AG10803 (cell line): ENCODE measurements at places on chromosomes 12 and 14.

DNA sequence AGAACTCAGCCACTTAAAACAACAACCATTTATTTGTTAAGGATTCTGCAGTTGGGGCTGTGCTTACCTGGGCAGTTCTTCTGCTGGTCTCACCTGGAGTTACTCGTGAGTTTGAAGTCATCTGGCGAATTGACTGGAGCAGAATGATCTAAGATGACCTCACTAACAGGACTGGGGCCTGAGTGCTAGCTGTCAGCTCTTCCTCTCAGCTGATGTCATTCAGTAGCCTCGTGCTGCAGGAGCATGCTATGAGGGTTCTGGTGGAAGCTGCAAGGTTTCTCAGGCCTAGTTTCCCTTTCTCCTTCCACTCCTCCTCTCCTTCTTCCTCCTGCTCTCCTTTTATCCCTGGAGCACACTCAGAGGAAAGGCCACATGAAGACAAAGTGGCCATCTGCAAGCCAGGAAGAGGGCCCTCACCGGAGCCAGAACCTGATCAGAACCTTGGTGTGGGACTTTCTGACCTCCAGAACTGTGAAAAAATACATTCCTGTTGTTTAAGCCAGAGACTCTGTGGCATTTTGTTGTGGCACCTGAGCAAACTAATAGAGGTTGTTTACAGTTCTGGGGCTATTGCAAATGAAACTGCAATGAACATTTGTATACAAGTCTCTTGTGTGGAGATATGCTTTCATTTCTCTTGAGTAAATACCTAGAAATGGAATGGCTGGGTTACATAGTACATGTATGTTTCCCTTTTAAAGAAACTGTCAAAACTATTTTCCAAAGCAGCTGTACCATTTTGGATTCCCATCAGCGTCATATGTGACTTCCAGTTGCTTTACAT, 21.9 kb upstream of the MAP3K9 start:
- DNase-seq: no peak

GRCh38 chr14:22174412-22175277, 414.4 kb downstream of the DAD1 start:
- no peak for DNase-seq

GRCh38 chr12:113149361-113150150, at the start of gene CFAP73:
TSS of gene CFAP73 (plus strand) at chr12:113149724. CDS start at chr12:113149858, 134 bp downstream.
- DNase-seq: peak; percentile 84

- peak; percentile 73 for DNase-seq
Observed at GRCh38 chr12:63937378-63938316, 93.1 kb downstream of the SRGAP1 start.
